ENCODE measurements at places on chromosomes 3 and 15. TPM values are rescaled to one million over a fixed set of nuclear protein-coding genes. Genes with fewer than 3 reads are reported as not detected.

UNC13C gene
- not detected for total RNA-seq

SH2D7 gene
- total RNA-seq, result 0.11 TPM

ENTPD3 gene
- not detected for total RNA-seq

PPP1R14D gene
- total RNA-seq, result not detected

LRTM1 gene
- not detected for total RNA-seq

INKA1 gene
- total RNA-seq, result 0.41 TPM

FRG2C gene
- not detected for total RNA-seq
